ENCODE measurements at places on chromosomes 6 and 20. TPM values are rescaled to one million over a fixed set of nuclear protein-coding genes. Genes with fewer than 3 reads are reported as not detected.
A peak's percentile ranks its signal among the peaks of the same experiment; 100 is the strongest.

DNA sequence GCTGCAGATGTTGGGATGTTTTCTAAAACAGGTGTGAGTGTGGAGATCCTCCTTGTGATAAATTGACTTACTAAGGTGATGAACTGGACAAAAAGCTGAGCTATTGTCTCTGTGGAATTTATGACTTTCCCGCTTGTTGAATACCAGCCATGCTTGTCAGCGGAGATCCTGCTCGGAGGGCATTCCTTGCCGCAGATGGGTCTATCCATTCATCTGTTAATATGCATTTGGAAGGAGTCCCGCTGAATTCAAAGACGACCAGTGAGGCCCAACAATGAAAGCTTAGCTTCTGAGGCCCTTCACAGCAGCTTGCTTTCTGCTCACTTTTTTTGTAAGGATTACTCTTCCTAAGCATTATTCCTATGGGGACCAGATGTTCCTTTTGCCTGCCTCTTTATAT is 124.9 kb downstream of the TIAM2 start:
- DNase-seq, result peak; percentile 56

DNA sequence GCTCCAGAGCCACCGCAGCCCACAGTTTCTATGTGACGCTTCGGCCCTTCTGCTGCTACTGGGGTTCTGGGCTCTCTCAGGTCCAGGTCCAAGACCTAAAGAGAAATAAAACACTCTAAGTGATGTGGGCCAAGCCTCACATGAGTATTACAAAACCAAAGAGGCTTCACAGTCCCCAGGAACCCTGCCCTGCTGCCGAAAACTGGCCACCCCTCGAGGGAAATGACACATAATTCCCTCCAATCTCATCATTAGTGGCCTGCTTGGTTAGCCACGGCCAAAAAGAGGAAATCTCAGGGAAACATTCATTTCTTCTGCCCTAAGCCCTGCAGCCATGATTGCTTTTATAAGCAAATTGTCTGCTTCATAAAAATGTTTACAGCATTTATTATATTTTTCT is 32.5 kb downstream of the DLL1 start:
- DNase-seq, result no peak

The JAG1 gene
- total RNA-seq, result 193 TPM

- DNase-seq, result no peak
Observed at GRCh38 chr6:168374051-168374502, 54.5 kb upstream of the DACT2 start.

DNA sequence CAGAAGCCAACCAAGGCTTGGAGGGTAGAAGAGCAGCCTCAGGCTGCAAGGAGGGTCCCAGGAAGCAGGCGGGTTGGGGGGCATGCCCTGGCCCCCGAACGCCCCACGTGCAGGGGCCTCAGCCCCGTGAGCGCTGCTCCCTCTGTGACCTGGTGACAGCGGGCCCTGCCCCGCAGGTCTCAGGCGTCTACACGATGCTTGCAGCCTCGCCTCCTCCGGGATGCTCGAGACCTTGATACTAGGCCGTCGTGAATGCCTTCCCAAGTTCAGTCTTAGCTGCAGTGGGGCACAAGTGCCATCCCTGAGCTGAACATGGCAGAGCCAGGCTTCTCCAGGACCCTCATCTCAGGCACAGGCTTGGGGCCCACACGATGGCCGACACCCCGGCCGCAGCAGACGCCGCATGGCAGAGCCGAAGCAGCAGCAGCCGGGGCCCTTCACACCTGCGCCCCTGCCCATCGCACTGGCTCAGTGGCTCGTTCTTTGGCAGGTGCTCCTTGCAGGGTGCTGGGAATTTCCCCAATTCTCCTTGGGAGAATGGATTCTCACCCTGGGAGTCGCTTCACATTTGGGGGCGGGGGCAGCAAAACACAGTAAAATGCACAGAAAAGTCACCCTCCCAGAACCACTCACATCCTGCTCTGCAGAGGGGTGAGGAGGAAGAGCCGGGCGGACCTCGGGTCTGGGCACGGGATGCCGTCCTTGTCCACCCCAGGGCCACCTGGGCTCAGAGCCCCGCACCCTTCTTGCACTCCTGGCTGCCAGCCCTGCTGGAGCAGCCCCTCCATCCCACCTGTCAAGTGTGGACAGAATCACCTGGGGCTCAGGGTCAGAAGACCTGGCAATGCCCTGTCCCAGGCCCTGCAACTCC is 161.8 kb downstream of the DLL1 start:
- DNase-seq, result no peak

- DNase-seq, result peak; percentile 40
Observed at GRCh38 chr6:2839195-2839981, 2.3 kb downstream of the SERPINB1 start.

DNA sequence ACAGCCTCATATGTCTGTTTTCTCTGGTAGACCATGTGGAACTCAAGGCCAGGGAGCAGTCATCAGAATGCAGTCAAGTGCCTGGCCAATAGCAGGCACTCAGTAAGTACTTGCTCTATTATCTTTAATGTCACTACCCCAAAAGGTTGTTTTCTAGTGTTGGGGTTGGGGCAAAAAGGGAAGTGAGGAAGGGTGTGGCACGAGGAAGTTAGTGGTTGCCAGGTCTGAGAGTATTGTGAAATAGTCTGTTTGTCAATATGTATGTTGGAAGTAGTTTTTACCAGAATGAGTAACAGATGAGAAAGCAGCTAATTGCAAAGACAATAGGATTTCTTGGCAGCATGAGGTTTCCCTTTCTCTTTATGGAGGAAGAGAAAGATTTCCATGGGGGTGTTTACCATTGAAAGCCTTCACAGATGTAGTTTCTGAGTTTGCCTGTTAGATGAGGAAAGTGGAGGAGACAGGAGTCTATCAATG is 59.5 kb upstream of the ARMH2 start:
- no peak for DNase-seq

The DNMT3B gene
- 0.48 TPM for total RNA-seq

- no peak for DNase-seq
Observed at GRCh38 chr6:37766717-37767116, 52.8 kb upstream of the ZFAND3 start.

DNA sequence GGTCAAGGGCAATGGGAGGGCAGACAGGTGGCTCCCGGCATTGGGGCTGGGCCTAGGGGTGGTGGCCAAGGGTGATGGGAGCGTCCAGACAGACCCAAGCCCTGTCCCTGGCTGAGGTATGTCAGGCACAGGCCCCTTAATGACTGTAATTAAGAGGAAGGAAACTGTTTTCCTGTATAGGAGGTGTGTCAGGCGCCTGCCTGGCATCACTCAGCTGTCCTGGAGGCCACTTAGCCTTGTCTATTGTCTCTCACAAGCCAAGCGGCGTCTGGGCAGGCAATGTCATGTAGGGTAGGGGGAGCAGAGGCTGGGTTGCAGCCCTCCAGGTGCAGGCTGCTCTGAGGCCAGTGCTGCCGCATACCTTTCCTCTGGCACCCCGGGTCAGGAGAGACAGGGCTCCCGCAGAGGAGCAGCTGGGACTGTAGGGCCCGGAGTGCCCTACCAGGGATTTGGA is 3.9 kb upstream of the FAM83C start:
- no peak for DNase-seq

DNA sequence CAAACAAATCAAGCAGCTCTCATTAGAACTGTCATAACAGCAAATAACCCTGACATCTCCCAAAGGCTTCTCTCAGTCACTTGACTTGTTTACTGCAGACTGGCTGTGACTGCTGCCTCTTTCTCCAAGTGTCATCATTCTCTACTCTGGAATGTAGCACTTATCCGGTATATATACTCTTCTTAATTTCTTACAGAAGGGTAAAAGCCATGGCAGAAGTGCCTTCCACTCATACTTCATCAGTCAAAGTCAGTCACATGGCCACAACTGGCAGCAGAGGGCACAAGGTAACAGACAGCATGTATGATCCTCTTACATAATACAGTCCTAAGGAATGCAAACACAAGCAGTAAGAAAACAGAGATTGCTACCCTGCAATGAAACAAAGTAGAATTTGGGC is 9.3 kb downstream of the NAPB start:
- DNase-seq, result no peak

DNA sequence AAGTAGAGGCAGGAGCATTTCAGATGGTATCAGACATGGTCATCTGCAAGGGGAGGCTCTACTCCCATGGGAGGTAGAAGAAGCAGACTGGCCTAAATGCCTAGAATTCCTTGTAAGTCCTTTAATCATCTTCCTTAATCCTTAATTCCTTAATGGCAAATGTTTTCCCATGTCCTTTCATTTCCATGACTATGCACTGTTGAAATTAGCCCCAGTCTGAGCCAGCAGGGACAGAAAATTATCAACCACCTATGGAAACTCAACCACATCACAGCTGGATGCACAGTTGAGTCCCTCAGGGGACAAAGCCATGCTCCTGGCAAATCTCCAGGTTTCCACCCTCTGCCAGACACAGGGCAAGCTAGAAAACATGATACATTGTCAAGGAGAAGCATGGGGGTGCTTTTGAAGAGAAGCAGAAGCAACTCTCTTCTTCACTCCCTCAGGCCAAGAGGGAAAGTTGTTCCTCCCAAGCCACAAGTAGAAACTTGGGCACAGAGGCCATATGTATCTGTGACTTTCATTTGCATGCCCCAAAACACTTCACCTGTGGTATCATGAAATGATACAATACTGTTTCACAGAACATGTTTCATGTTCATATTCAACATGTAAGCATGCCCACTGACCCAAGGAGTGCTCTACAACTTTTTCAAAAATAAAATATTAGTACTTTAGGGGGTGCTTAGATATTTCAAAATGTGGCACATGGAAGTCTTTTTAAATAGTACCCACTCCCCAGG is 683.6 kb downstream of the KIF16B start:
- peak; percentile 38 for DNase-seq

DNA sequence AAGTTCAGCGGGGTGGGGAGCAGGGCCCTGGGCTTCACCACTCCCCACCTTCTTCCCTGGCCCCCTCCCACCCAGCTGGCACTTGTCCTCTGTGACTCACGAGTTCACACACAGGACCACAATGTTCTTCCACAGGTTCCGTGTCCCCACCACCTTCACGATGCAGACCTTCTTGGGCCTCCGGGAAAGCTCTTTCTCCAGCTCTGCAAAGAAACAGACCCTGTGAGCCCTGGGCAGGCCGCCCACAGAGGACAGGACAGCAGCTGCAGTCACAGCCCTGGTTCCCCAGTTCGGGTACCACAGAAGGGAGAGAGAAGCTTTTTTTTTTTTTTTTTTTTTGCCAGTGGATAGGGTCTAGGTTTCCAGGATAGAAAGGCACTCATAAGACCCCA is 30.9 kb downstream of the PSMG4 start:
- DNase-seq, result no peak

The POM121L2 gene
- not detected for total RNA-seq

- DNase-seq, result peak; percentile 98
Observed at GRCh38 chr6:146913842-146914488, 290.3 kb upstream of the STXBP5 start.

The AGER gene
- total RNA-seq, result 2.9 TPM

GRCh38 chr6:156777577-156778453 is 637 bp downstream of the ARID1B start:
- DNase-seq, result peak; percentile 49

DNA sequence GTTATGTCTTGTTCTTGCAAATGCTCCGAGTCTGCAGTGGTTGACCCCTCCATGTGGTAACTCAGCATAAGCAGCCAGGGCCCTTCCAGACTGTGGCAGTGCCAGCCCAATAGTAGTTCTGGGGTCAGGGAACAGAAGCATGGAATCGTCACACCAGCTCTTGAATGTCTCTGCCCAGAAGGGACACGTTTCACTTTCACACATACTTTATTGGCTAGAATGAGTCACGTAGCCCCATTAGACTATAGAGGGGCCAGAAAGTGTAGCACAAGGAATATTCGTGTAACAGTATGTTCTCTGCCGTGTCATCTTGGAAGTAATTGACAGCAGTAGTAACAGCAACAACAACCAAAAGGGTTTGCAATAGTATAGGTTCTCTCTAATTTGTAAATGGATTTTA is 254.7 kb downstream of the FARS2 start:
- no peak for DNase-seq

GRCh38 chr20:8621001-8621400 is 447.9 kb upstream of the PLCB4 start:
- DNase-seq, result no peak

DNA sequence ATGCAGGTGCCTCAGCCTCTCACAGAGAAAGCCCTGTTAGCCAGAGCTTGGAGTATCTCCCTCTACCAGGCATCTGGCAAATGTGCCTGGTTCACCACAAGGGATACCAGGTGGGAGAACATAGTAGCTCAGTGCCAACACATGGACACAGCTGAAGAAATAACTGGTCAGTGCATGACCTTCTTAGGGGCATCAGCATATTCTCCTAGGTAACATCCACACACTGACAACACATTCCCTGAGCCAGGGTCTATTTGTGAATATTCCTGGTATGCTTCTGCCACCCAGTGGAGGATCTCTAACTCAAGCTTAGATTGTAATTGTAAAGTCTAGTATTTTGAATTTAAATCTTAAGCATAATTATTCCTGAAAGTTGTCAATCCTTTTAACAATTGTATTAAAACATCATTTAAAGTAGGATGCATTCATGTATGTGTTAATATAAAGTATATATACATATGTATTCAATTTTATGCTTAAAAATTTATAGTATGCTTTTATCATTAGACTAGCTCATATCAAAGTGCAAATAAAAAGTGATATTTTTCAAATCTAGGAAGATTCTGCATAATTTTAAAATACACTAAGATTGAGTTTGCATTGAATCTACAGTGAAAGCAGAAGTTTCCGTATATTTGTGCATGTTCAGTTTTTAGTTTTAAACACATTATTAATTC is 45.3 kb upstream of the COL21A1 start:
- peak; percentile 75 for DNase-seq

DNA sequence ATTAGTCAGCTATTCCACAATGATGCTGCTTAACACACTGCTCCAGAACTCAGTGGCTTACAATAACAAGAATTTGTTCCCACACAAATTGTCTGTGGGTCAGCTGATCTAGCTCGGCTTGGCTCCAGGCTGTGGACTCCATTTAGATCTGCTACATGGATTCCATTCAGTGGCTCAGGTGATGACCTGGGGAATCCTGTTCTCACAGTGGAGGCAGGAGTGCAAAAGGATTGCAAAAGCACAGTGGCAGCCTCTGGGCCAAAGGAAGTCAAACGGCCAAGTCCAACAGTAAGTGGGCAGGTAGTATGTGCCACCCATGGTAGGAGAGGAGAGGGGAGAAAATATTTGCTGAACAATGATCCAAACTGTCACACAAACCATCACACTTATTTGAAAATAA is 15.8 kb upstream of the LRRN4 start:
- no peak for DNase-seq

- no peak for DNase-seq
Observed at GRCh38 chr6:70234561-70235236, 68.2 kb downstream of the COL9A1 start.

GRCh38 chr6:110270165-110270564 is 88.0 kb downstream of the METTL24 start:
- peak; percentile 61 for DNase-seq

- DNase-seq, result no peak
Observed at GRCh38 chr20:25249198-25249931, 1.5 kb downstream of the PYGB start.

All from umbilical cord (tissue), 2 donors.